ENCODE measurements at places on chromosomes 11 and 22.

DNA sequence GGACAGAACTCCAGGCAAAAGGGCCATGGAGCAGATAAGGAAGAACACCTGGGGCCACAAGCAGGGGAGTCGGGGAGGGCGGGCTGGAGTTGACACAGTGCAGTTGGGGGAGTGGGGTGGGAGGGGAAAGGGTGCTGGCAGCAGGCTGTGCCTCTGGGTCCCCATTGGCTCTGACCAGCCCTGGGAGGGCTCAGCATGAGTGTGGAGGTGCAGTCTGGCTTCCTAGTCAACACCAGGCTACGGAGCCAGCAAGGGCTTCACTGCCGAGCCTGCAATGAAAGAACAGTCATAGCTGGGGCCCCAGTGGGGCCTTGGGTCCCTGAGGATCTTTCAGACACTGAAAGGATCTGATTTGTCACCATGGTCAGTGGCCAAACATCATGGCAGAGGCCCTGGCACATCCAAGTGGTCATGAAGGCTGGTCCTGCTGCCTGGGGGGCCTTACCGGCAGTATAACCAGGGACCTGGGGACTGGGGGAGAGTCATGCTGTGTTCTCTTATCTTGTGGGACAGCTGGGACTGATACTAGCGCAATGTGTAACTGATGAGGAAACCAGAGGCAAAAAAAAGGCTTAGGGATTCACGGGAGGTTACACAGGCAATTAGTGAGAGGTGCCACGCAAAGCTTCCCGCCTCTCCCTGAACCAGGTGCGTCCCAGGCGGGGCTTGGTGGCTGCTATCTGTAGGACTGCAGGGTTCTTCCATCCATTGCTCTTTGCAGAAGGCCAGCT lies 11.6 kb downstream of the SLC37A2 start:
- no peak for DNase-seq

DNA sequence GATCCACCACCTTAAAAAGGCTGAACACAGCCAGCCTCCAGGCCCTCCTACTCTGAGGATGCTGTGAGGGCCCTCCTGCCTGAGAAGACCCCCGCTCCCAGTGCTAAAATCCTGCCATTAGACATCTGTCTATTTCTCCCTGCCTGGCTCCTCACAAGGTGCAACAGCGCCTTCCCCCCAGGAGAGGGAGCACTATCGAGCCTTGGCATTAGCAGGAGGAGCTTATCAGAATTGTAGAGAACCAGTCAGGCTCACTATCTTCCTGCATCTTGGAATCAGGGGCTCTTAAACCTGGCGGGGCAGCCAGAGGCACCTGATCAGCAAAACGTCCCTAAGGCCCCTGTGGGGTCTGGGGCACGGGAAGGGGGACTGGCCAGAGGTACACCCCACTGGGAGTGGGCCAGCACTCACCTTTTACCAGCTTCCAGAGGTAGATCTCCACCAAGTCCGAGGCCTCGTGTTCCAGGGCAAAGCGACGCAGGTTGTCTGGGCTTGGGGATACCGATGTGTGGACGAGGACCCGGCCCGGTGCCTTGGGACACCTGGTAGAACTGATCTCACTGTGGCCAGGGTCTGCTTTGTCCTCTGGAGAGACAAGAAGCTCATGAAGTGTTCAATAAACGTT lies 28.7 kb downstream of the CHRDL2 start:
- peak; percentile 16 for DNase-seq

- DNase-seq = no peak
These were observed 1079.7 kb downstream of the TBC1D22A start for GRCh38 chr22:47842119-47842518.

- DNase-seq = no peak
These were observed 9.1 kb downstream of the DCHS1 start for GRCh38 chr11:6646576-6646917.

DNA sequence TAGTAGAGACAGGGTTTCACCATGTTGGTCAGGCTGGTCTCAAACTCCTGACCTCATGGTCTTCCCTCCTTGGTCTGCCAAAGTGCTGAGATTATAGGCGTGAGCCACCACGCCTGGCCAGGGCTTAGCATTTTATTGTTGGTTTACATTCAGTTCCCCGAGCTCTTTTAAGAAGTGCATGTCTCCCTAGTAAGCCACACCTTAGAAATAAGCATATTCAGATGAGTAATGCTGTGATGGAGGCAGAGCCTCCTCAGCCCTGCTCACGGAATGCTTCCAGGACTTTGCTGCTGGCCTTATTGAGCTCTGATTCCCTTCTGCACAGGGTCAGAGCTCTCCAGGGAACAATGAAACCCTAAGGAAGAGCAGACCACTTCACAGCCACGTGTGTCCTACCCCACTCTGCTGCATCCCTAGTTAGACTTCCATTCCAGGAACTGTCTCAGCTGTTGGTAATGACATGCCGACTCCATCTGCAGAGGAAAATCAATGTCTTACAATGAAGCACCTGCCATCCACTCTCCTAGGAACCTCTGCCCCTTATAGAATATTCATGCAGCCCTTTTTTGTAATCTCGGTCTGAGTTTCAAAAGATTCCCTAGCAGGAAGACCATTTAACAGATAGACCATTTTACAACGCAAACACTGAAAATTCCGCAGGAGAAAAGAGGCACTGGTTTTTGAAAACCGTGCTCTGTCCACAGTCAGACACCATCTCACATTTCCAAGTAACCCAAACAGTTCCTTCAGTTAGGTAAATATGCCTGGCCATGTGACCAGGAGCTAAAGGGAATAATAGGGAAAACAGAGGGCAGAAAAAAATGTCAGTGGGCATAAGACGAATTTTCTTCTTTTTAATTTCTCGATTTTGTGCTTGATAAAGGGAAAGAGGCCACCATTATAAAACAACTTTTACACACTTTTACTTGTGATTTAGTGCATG lies 1.7 kb upstream of the JAM3 start:
- DNase-seq = no peak
